Myocyte (in vitro differentiated cells): ENCODE measurements at places on chromosomes 1 and 21. TPM values are rescaled to one million over a fixed set of nuclear protein-coding genes. Genes with fewer than 3 reads are reported as not detected.

The FAM72D gene
- total RNA-seq = 0.31 TPM in 1 of 2 replicates, not detected in the other

The TBX15 gene
- 44.7 and 48.4 TPM in 2 replicates for total RNA-seq

The HES3 gene
- total RNA-seq = not detected in 2 replicates

The WLS gene
- 34.7 and 46.5 TPM in 2 replicates for total RNA-seq

The CD164L2 gene
- not detected in 2 replicates for total RNA-seq

DNA sequence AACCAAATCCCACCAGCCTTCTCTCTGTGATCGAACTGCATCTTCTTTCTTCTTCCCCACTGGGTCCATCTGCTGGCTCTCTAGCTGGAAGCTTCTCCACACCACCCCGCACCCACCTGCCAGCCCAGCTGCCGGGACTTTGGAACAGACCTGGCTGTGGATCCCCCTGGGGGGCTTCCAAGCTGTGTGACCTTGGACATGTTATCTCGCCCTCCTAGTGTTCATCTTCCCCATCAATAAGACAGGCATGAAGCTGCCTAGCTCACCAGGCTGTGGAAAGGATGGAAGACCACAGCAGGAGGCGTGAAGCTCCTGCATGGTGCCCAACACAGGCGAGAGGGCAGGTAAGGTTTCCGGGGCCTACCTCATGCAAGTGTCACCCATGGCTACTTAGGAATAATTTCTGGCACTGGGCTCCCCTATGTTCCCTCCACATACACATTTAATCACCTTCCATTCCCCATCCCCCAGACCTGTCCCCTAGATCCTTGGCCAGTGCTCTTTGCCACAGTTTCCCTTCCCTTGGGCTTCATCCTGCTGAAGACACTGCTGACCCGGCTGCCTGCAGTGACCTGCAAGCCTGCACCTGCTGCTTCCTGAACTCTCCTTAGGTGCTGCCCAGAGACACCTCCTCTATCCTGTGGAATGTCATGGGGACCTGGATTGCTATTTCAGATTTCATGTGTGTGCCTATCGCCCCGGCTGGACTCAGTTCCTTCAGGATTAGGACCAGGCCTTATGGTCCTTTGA, 13.2 kb upstream of the C2CD2 start:
- DNase-seq = no peak

- DNase-seq = no peak
Measured at GRCh38 chr1:148379697-148380096, 103.4 kb downstream of the PPIAL4G start.

- peak; percentile 59 for DNase-seq
Measured at GRCh38 chr1:156673387-156674121, 3.7 kb downstream of the NES start.

DNA sequence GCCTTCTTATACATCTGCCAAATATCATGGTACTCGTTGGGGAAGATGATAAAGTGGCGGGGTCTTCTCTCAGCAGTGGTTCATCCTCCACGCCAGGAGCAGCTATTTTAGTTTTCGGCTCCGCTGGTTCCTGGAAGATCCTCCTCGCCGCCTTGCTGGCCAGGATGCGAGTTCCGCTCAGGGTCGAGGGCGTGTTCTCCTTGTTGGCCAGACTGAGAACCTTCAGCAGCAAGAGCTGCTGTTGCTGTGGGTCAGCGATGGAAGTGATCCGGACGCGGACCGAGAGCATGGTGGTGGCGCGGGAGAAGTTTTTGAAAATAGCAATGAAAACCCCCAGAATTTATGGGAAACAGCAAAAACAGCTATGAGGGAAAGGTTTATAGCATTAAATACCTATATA, 11.4 kb upstream of the CFAP126 start:
- DNase-seq = no peak

DNA sequence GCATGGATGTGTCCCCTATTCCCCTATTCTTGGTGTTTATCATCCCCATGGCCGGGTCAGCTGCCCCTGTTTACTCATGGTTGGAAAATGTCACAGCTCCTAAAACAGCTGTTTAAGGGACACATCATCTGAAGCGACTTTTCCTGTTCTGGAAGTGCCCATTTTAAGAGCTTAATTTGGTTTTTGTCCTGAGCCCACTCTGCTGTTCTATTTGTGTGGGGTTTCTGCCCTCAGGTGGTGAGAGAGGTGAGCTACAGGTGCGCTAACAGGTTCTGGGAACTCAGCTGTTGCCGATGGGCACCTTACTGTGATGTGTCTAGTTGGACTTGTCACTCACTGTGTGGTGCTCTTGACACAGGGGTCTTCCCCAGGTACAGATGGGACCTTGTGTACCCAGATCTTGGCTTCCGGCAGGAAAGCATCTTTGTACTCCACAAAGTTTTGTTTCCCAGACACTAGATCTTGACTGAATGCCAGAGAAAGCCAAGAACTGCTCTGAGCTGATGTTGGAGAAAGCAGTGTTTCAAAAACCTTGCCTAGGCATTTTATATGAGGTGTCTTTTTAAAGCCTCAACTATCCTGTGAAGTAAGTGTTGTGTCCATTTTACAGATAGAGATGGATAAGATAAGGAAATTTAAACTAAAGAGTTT, 59.0 kb upstream of the CD1D start:
- peak; percentile 54 for DNase-seq

DNA sequence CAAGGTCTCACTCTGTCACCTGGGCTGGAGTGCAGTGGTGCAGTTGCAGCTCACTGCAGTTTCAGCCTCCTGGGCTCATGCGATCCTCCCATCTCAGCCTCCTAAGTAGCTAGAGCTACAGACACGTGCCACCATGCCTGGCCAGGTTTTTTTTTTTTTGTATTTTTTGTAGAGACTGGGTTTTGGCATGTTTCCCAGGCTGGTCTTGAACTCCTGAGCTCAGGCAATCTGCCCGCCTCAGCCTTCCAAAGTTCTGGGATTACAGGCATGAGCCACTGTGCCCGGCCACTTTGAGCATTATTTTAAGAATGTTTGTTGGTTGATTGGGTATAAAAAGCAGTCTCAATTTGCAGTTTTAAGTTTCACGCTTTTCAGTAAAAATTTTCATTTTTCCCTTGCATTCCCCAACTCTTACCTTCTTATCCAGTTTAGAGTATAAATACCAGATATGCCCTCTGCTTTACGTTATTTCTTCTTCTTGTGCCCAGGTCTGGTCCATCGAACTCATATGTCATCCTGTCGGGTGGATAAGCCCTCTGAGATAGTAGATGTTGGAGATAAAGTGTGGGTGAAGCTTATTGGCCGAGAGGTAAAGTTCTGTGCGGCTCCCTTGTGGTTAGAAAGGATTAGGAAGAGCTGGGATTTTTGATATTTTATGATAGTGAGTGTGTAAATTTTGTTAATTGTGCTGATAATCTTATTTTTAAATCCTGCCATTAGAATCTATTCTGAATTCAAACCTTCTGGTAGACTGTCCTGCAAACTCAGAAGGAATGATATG, 36.0 kb downstream of the FABP3 start:
- DNase-seq = no peak

DNA sequence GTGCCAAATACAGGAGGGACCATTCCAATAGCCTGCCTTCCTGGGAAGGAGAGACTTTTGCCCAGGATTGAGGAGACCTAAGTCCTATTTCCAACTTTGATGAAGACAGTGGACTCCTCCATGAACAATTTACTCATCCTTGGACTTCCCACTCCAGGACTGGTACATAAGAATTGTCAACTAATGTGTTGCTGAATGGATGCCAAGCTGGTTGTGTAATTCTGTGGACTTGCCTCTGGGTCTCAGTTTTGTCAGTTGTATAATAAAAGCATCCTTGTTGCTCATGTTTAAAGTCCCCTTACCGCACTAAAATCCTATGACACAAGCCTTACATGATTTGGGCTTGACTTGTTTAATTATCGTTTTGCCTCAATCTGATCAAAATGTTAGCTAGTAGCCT, 13.2 kb upstream of the ZP4 start:
- DNase-seq = no peak

DNA sequence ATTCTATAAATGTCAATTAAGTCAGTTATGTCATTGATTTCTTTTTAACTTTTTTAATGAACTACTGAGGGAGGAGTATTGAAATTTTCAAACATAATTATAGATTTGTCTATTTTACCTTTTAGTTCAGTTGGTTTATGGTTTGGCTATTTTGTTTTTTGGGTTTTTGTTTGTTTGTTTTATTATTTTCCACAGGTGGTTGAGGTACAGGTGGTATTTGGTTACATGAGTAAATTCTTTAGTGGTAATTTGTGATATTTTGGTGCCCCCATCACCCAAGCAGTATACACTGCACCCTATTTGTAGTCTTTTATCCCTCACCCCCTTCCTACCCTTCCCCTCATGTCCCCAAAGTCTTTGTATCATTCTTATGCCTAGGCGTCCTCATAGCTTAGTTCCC, 9.5 kb downstream of the TDRD5 start:
- no peak for DNase-seq

- no peak for DNase-seq
Measured at GRCh38 chr1:55192093-55192492, 23.1 kb downstream of the USP24 start.

DNA sequence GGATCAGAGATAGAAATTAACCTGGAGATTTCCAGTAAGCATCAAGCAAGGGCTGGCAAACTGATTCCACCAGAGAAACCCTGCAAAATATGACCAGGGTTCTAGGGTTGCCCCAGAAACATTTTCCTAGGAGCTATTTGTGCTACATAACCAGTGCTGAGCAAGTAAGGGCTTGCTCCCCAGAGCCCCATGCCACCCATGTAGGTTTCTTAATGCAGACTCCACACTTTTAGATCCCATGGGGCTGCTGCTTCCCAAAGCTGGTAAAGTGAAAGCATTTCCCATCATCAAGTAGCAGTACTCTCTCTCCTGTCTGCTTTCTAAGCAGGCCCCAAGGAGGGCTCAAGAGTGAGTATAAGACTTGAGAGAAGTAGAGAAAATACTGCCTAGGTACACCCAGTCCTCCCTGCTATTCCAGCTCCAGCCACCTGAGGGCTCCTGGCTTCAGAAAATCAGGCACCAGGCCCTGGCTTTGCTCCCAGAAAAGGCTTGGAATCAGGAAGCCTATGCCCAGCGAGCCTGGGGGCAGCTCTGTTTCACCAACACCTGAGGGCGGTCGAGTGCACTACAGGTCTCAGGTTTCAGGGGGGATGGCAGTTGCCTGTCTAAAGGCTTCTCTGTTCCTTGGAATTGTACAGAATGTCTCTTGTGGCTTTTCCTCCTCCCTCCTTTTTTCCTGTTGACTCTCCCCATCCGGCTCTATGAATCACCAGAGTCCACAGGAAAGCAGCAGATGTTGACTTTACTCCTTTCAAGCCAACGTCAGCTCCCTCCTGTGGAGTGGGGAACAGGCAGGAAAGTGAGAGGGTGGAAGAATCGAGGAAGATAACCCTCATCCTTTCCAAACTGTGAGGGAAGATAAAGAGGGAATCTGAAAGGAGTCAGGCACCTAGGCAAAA, 6.2 kb upstream of the ANKRD35 start:
- peak; percentile 99 for DNase-seq

- no peak for DNase-seq
Measured at GRCh38 chr1:16421201-16421600, 16.0 kb downstream of the SPATA21 start.
